Stimulated activated CD4-positive, alpha-beta T cell treated with anti-CD3 and anti-CD28 coated beads, Interleukin-1b, Interleukin-23, amount 100 ng/mL, for 24 hours (primary cell): ENCODE measurements at places on chromosomes 12 and 14.

DNA sequence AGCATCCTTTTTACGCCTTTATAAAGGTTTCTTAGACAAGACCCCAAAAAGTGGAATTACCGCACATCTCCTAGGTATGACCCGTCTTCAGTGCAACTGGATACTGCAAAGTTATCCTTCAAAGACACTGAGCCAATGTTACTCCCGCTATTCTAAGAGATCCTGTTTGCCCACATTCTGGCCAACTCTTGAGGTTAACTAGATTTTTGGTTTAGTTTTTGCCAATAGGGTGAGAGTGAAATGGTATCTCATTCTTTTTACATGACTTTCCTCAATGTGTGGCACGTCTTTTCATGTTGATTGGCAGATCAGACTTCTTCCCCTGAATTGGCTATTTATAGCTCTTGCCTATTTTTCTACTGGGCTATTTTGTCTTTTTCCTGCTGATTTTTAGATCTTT lies 347.2 kb downstream of the MED13L start:
- no peak for DNase-seq

- DNase-seq: no peak
These were observed 18.8 kb downstream of the WBP11 start for GRCh38 chr12:14784471-14784870.

DNA sequence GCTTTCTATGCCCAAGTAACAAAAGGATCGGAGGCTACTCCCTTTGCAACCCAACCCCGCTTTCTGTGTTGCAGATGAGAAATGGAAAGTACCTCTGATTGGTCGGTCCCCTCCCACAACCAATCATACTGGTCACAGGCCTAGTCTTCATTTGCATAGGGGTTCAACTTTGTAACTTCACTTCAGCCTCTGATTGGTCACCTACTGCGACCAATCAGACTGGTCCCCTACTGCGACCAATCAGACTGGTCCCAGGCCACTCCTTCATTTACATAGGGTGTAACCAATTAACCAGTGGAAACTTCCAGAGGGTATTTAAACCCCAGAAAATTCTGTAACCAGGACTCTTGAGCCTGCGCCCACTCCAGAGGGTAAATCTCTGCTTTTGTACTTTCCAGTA lies 906.4 kb upstream of the TMEM132C start:
- no peak for DNase-seq

DNA sequence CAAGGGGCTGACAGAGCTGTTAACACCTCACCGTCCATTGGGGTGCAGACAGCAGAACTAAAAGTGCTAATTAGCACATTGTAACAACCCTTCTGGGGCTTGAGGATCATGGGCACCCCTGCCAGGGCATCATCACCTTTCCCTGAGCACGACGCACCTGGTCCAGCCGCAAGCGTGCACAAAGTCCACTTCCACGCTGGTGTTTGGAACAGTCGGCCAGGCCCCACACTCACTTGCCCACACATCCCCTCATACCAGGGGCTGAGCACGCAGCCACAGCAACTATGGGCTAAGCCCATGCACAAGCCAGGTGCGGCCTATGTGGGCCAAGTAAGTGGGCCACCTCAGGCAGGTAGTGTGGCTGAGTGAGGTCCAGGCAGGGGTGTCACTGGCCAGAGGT lies 148.7 kb downstream of the CCDC59 start:
- DNase-seq: no peak

DNA sequence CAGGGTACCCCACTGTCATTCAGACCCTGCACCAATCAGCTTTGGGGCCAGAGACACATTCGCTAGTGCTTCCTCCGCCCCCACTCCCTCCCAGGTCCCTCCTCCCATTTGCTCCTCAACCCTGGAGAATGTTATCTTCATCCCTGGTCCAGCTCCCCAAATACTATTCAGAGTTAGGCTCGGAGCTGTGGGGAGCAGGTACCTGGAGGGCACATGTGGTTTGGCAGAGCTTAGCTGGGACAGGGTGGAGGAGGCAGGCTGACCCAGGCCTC lies 19.5 kb downstream of the VSX2 start:
- DNase-seq: no peak
